Fibroblast of the aortic adventitia (primary cell): ENCODE measurements at places on chromosomes 12 and 14.

GRCh38 chr12:112161711-112162110 is 36.4 kb downstream of the TRAFD1 start:
- no peak for DNase-seq

- no peak for DNase-seq
These were observed 57.5 kb downstream of the RBM19 start for GRCh38 chr12:113908584-113909100.

DNA sequence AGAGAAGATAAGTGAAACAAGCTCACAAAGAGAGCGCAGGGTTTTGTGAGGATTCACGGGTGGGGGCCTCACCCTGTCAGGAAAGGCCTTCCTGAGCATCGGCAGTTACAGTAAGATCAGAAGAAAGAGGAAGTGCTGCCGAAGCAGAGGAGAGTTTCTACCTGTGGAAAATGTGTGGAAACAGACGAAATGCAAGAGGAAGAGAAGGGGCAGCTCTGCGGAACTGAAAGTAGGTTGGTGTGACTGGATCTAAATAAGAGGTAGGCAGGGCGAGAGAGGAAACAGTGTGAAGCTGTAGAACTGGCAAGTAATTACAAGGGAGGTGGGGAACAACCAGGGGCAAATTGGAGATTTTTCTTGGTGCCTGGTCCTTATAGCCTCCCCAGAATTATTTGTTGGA is 2.6 kb downstream of the GPR68 start:
- DNase-seq = no peak

DNA sequence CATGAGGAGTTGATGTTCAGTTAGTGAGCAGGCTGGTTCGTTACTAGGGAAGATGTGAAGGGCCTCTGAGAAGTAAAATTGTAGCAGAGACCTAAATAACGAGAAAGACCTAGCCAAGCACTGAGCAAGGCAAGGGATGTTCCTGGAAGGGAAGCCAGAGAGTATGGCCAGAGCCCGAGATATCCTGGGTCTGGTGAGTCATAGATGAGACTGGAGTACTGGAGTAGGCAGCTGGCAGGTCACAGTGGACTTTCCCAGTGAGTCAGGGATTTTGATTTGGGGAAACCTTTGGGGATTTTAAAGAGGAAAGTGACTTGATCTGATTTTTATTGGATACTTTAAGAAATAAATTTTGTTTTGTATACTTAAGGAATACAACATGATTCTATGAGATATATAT is 369.0 kb downstream of the DIO2 start:
- DNase-seq = peak; percentile 70

DNA sequence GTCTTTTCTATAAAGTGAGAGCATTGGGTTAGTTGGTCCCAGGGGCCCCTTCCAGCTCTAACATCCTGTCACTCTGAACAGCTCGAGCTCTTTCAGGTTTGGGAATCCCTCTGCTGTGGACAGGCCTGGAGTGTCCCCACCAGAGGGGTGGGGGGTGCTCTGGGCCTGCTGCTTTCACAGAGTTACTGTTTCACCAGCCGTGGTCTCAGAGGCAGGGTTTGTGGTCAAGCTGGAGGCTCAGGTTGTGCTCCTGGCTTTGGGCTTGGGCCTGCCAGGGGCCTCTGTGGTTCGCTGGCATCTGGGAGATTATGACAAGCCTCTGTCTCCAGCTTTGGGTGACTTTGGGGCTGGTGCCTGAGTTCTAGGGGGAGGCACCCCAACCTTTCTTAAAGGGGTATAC is 59.6 kb downstream of the FBXL14 start:
- no peak for DNase-seq

DNA sequence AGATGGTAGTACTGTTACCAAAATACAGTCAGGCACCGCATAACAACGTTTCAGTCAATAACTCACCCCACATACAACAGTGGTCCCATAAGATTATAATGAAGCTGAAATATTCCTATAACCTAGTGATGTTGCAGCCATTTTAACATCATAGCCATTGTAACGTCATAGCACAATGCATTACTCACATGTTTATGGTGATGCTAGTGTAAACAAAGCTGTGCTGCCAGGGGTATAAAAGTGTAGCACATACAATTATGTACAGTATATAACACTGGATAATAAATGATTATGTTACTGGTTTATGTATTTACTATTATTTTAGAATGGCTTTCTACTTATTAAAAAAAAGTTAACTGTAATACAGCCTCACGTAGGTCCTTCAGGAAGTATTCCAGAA is 37.0 kb downstream of the GPR137C start:
- DNase-seq = no peak

DNA sequence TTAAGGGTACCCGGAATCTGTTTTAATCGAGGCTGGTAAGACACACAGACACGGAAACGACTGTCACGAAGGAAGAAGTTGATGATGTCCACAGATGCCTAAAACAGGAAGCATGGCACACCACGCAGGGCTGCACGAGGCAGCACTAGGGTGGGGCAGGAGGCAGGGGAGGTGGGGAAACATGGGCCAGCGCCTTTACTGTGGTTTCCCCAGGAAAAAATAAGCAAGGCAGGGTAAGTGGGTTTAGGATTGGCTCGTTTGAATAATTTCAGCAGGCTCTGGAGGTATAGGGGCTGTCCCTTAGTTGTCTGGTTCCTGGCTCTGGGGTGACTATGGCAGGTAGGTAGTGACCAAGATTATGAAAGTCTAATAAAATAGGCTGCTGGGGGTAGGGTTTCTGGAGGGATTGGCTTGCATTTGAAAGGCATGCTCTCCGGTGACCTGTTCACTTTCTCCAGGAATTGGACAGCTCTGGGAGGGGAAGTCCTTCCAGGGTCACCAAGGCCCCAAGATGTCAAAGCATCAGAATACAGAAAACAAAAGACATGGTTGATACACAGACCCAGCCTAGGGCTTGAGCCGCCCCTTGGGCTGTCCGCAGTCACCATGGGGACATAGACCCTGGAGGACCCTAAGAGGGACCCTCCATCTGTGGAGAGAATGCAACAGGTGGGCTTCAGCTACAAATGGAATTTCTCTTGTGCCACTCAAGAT is 35.3 kb downstream of the MAP1LC3B2 start:
- DNase-seq = no peak

DNA sequence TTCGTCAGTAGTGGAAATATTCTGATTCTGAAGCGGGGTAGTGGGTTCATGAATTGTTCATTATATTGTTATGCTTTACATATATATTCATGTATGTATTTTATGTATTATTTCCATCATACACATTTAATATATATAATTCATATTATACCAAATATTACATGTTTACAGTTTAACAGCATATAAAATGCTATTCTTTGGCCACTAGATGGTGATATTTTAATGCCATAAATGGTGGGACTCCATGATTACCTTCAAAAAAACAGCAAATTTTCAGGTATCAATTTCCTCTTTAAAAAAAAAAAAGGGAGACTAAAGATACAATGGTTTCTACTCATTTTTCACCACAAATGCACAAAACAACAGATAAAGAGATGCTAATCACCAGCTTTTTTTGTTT is 41.0 kb downstream of the BDKRB1 start:
- DNase-seq = peak; percentile 47

GRCh38 chr12:75294336-75294735 is 35.8 kb downstream of the CAPS2 start:
- no peak for DNase-seq

- peak; percentile 57 for DNase-seq
These were observed 1.5 kb downstream of the DDHD1 start for GRCh38 chr14:53151523-53152183.

DNA sequence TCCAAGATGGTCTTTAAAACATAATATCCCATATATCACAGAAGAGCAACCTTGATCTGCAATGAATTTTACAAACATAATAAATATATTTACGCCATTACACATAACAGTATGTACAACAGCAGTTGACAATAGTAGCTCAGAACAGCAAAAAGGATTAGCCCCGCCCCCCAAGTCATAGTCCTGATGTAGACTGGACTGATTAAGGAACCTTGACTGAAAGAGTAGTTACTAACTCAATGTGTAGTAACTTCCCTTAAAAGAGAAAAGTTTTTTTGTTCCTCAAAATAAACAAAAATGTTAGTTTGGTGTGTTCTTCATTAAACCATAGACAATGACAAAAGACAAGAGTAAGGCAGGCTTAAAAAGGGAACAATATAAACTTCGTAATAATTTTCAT is 44.5 kb downstream of the GTF2A1 start:
- DNase-seq = no peak

GRCh38 chr14:101174522-101174838 is 271.0 kb upstream of the RTL1 start:
- DNase-seq = no peak
